ENCODE measurements at places on chromosomes 11 and 22. TPM values are rescaled to one million over a fixed set of nuclear protein-coding genes. Genes with fewer than 3 reads are reported as not detected.

SPI1 gene
- 0.10 TPM for total RNA-seq

TRMU gene
- 32.5 TPM for total RNA-seq

ACR gene
- not detected for total RNA-seq

FAM83F gene
- total RNA-seq, result not detected

CDC45 gene
- 23.6 TPM for total RNA-seq

OR4S2 gene
- not detected for total RNA-seq

BARX2 gene
- total RNA-seq, result not detected

OR8D4 gene
- total RNA-seq, result not detected

CCDC116 gene
- total RNA-seq, result not detected

BRSK2 gene
- 4.8 TPM for total RNA-seq

MAJIN gene
- total RNA-seq, result not detected

RCE1 gene
- 54.1 TPM for total RNA-seq

TH gene
- 0.06 TPM for total RNA-seq

UPK3A gene
- total RNA-seq, result not detected

APOL5 gene
- total RNA-seq, result not detected

KRTAP5-1 gene
- total RNA-seq, result not detected

UCP2 gene
- 87.4 TPM for total RNA-seq

NXPE4 gene
- total RNA-seq, result not detected

E2F8 gene
- total RNA-seq, result 5.8 TPM

ANGPTL5 gene
- 0.14 TPM for total RNA-seq

SCGB1D2 gene
- not detected for total RNA-seq

HOATZ gene
- not detected for total RNA-seq

GNG3 gene
- total RNA-seq, result not detected

OR10AG1 gene
- total RNA-seq, result not detected

GUCY1A2 gene
- 0.08 TPM for total RNA-seq

CAPN5 gene
- 7.0 TPM for total RNA-seq

SGSM1 gene
- 0.57 TPM for total RNA-seq

OR51B4 gene
- total RNA-seq, result not detected

DMC1 gene
- 5.0 TPM for total RNA-seq
